AG08396 (cell line): ENCODE measurements at places on chromosomes 5 and 9.

DNA sequence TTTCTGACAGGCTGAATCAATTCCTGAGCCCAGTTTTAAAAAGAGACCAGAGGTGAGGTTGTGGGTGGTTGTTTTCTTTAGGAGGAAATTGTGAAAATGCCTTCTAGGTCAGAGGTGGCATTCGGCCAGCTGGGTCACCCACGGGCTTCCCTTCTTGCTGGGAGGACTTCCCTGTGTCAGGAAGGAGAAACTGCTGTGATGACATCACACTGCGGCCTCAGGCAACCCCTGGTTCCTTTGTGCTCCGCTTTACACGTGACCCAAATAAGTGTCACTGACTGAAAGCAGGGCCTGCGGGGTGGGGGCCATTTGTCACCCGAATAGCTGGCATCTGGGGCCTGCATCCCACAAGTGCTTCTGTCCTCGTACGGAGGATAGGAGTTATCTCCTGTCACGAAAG lies 39.7 kb downstream of the FABP6 start:
- DNase-seq = peak; percentile 76

- no peak for DNase-seq
Observed at GRCh38 chr5:10278658-10279279, 28.7 kb downstream of the CCT5 start.

DNA sequence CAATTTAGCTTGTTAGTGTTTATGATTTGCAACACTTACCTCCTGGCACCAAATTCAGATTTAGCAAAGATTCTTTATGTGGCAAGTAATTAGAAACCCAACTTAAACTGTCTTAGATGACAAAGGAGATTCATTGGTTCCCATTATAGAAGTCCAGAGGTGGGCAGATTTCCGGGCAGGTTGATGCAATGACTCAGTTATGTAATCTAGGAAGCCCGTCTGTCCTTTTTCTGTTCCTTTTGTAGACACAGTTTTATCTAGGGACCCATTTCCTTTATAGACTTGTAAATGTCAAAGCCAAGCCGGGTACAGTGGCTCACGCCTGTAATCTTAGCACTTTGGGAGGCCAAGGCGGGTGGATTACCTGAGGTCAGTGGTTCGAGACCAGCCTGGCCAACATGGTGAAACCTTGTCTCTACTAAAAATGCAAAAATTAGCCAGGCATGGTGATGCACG lies 20.3 kb upstream of the ANKRD33B start:
- no peak for DNase-seq

- peak; percentile 60 for DNase-seq
Observed at GRCh38 chr9:76704593-76705204, 59.5 kb upstream of the PCA3 start.

- DNase-seq = no peak
Observed at GRCh38 chr9:105890046-105890822, 195.9 kb downstream of the TMEM38B start.

GRCh38 chr5:93649234-93649900 lies 66.3 kb downstream of the NR2F1 start:
- DNase-seq = no peak

DNA sequence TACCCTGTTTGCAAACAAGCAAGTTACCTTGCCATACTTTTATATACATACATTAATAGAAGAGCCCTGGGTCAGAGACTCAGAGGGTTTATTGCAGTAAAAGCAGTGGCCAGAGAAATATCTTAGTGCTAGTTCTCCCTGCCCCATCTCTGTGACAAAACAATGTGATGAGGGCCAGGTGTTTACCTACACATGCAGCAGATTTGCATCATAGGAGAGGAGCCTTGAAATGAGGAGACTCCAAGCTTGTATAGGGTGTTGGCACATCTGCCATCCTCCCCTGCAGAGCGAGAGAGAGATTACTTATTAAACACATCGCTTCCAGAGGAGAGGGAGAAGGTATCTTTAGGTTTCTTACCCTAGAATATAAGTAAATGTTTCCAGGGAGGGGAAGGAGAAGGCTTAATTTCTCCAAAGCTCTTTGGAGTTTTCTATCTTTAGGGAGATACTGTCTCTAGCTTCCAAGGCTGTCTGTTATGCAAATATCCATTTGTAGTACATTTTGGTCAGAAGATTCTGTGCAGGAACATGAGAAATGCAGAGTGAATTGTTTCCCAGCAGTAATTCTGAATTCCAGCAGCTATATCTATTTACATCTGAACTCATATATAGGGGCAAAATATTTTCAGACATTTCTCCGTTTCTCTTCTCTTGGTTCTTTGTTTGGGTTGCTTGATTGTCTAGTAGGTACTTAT lies 15.7 kb downstream of the FER start:
- no peak for DNase-seq

GRCh38 chr5:80867233-80867632 lies 92.9 kb upstream of the RASGRF2 start:
- no peak for DNase-seq

DNA sequence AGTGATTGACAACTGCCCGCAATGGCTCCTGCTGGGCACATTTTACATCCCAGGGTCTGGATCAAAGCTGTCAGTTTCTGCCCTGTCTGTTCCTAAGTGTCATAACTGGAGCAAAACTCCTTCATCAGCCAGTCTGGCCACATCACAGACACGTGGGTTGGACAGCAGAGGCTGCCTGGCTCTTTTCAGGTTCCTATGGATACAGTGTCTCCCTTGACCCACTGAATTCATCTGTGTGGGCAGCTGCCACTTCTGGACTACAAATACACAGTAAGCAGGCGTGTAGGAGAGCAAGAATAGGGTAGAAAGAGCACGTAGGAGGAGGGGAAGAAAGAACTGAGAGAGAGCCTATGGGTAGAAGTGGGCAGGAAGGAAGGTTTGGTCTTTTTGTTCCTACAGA lies 238.0 kb downstream of the ENC1 start:
- DNase-seq = no peak

DNA sequence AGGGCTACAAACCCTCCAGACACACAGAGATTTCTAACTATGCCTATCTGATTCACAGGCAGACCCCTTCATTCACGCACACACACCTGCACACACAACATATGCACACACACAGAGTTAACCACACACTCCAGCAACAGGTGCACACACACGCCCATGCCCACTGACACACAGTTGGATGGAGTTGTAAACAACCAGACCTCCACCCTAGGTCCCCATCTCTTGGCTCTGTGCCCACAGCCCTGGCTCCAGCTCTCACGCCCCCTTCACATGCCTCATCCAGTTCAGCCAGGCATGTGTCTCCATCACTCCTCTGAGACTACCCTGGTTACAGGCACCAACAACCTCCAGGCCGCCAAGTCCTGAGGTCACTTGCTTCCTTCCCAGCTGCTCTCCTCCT lies 61.1 kb downstream of the PSD2 start:
- DNase-seq = no peak

- peak; percentile 44 for DNase-seq
Observed at GRCh38 chr9:18861609-18862544, 171.1 kb downstream of the SAXO1 start.

GRCh38 chr5:136714286-136714685 lies 348.9 kb upstream of the TRPC7 start:
- no peak for DNase-seq

GRCh38 chr9:133132174-133132573 lies 11.1 kb upstream of the RALGDS start:
- no peak for DNase-seq
